Fibroblast of upper back skin (primary cell): ENCODE measurements at places on chromosomes 6 and 20.

- DNase-seq: peak; percentile 70
Measured at GRCh38 chr20:47019121-47019824, 124.6 kb downstream of the EYA2 start.

- DNase-seq: no peak
Measured at GRCh38 chr6:225121-225721, 67.1 kb upstream of the DUSP22 start.

GRCh38 chr6:48388044-48388443, 277.0 kb upstream of the PTCHD4 start:
- DNase-seq: no peak

DNA sequence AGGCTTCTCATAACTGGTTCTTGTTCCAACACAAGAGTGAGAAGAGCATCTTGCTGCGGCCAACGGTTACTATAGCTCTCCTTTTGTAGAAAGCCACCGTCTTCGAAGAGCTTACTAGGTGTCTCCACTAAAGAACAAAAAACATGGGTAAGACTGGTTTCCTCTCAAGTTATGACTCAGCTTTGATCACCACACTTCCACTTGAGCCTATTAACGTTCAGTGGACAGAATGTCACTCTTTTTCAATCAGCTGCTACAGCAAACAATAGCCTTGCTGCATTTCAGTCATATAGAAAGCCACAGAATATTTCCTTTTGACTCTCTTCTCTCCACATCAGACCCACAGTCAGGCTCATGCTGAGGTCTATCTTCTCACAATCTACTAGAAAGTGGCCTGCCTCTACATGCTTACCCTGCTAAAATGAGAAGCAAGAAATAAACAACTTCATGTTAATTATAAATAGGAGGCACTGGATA, 243.5 kb upstream of the PREP start:
- peak; percentile 7 for DNase-seq

GRCh38 chr6:138467901-138468300, 31.4 kb downstream of the NHSL1 start:
- DNase-seq: no peak

DNA sequence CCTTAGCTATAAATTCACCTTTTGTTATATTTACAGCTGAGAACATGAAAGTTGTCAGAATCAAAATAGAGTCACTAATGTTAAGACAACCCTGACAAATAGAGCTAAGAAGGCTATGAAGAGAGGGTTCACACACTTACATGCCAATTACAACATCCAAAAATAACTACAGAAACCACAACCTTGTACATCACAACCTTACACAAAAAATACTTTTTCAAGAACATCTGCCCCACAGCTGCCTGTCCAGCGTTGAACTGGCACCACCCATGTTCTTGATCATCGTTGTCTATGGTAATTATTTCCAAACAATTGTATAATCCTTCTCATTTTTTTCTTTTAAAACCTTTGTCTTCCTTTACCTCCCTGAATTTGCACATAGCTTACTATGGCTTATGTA, 231.2 kb upstream of the FKBP1C start:
- DNase-seq: no peak

- DNase-seq: no peak
Measured at GRCh38 chr6:19983374-19983773, 146.2 kb downstream of the ID4 start.

DNA sequence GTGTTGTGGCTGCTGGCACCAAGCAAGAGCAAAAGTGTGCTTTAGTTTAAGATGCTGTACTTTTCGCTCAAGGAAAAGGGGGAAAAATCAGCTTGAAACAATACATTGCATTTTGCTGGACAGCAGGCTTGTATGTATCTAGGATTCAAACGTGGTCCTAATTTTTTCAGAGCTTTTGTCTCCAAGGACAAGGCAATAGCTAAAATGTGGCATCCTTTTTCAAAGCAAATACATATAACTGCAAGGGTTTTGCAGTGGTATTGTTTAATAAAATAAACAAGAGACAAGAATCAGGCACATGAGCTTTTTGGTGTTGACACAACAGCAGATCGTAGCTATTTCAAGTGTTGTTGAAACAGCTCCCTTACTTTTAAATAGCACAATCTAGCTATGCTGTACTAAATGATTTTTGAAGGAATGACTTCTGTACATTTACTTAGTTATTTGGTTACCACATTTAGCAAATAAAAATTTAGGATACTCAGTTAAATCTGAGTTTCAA, 137.0 kb upstream of the HEY2 start:
- DNase-seq: no peak

- DNase-seq: no peak
Measured at GRCh38 chr6:118719351-118720124, 68.1 kb upstream of the CEP85L start.

- DNase-seq: no peak
Measured at GRCh38 chr20:5122873-5123260, 3.1 kb upstream of the PCNA start.

DNA sequence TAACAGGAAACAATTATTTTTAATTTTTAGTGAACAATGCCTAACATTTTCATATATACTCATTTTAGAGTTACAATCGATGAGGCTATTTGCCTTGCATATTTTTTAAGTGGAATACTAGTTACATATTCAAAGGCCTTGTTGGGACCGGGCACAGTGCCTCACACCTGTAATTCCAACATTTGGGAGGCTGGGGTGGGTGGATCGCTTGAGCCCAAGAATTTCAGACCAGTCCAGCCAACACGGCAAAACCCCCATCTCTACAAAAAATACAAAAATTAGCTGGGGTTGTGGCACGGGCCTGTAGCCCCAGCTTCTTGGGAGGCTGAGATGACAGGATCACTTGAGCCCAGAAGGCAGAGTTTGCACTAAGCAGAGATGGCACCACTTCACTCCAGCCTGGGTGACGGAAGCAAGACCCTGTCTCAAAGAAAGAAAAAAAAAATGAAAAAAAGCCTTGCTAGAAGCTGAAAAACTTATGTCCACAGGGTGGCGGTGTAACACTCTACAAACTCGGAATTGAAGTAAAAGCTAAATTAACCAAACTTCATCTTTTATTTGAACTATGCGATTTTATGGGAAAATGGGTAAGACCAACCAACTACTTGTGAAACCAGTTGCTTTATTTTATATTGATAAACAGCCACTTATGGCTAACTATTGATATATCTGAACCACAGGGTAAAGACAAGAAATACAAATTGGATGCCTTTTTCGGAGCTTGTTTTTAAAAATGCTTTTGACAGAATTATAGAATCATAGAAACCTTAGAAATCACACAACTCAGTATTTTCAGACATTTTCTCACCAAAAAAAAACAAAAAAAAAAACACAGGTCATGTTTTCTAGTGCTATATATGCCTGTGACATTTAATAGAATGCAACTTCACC, 24.1 kb upstream of the ROS1 start:
- DNase-seq: peak; percentile 87

- no peak for DNase-seq
Measured at GRCh38 chr6:125924169-125924568, 32.4 kb upstream of the HINT3 start.

DNA sequence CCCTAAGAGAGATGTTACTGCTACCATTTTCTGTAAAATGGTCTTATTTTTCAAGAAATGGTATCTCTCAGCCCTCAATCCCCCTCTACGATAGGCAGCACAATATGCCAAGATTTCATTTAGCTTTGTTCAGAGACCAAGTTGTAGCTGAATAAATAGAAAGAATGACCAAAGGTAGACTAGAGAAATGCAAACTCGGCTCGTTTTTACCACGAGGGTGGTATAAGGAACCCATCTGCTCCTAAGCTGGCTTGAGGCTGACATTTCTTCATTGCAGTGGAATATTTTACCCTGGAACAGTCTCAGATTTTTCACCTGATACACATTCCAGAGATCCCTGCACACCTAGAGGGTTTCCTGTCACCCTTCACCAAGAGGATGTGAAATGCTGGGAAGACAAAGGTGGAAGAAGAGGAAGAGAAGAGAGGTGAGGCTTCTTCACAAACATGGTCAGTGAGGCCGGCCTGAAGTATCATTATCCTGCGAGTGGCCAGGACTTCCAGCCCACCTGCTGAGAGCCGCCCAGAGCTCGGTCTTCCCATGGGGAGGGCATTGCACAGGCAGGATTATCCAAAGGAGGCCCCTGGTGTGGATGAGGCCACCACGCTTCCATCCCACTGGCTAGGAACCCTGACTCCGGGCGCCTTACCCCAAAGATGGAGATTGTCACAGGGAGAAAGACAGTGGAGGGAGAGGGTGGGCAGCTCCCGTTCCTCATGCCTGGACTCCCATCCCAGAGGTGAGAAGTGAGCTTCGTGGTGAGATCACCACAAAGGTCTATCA, 57.1 kb upstream of the AFDN start:
- DNase-seq: no peak

- DNase-seq: no peak
Measured at GRCh38 chr6:37393381-37393929, 39.6 kb upstream of the CMTR1 start.

DNA sequence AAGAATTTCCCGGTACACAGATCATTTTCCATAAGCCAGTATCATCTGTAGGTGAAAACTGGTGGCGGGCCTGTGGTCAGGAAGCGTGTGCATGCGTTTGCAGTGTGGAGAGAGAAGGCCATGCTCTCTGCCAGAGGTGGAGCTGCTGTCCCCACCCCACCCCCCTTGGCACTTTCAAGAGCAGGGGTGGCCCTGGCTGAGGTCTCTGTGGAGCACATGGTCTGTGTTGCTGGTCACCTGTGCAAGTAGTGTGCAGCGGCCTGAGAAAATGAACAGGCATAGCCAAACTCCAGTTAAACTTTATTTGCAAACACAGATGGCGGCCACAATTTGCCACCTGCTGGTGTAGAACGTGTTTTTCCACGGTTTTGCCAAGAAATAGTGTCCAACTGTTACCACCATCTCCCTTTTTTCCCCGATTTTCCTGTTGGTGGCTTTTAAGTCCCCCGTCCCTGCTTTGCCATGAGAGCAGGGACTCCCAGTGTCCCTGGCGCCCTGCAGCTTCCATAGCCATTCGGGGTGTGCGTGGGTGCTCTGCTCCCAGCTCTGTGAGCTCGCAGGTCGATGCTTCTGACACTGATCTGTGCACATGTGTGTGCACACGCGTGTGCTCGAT, 2.5 kb downstream of the ADRM1 start:
- DNase-seq: no peak

DNA sequence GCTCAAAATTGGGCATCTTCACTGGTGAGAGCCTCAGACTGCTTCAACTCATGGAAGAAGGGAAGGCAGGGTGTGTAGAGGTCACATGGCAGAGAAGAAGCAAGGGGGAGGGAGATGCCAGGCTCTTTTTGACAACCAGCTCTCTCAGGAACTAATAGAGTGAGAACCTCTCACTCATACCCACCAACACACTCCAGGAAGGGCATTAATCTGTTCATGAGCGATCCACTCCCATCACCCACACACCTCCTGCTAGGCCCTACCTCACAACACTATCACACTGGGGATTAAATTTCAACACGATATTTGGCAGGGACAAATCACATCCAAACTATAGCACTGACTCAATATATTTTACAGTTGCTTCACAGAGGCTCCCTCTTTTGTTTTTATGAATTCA, 2.0 kb downstream of the MSH5 start:
- no peak for DNase-seq

GRCh38 chr6:128114164-128114563, 213.3 kb upstream of the THEMIS start:
- DNase-seq: no peak

GRCh38 chr6:15239616-15240364, 6.1 kb upstream of the JARID2 start:
- no peak for DNase-seq

DNA sequence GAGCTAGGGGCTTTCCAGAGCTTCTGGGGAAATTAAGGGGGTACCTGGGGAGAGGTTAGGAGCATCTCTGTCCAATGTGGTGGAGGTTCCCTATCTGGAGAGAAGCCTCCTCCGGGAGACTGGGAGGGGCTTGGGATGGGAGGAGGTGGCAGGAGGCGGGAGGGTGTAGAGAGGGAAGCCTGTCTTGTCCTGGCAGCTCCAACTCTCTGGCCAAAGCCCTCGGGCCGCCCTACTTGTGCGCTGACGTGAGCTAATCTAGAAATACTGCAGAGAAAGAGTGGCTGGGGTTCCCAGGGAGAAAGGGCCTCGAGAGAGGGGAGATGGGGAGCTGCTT, 1.6 kb upstream of the SLC32A1 start:
- DNase-seq: no peak

- DNase-seq: no peak
Measured at GRCh38 chr6:108203189-108204112, 37.6 kb downstream of the NR2E1 start.

GRCh38 chr6:2020909-2021308, 224.5 kb downstream of the GMDS start:
- peak; percentile 87 for DNase-seq
